ENCODE measurements at places on chromosomes 5 and 9. TPM values are rescaled to one million over a fixed set of nuclear protein-coding genes. Genes with fewer than 3 reads are reported as not detected.
A peak's percentile ranks its signal among the peaks of the same experiment; 100 is the strongest.

DNA sequence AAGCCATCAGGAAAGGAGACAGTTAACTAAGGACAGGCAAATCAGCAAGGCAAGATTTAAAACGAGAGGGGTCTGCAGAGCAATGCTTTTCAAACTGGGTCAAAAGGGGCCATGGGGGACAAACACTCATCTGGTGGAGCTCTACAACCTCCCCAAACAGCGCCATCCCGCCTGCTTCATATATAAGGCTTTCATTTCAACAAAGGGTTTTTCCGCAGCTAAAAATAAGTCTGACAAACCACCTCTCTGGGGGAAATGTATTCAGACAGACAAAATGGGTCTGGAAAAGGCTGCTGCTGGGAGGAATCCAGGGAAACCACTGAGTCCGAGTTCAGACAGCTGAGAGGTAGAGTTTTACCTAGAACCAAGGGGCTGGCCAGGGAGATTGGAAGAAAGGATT lies 8.3 kb upstream of the SEPTIN8 start:
- DNase-seq = no peak

DNA sequence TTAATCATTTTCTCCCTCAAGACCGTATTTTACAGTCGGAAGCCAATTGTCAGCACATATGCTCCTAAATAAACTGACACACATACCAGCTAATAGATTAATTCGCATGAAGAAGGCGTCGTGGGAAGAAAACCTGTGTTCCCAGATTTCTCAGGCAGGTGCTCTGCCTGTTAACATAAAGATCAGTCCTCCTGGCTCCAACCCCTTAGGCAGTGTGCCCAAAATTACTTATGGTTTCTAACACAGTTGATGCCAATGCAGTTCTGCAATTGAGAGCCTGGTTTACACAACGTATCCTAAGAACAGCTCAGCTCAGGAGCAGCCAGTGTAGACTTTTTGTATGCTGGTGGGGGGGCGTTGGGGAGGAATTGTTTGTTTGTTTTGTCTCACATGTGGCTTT lies 208.3 kb downstream of the ENC1 start:
- no peak for DNase-seq

Gene TMEM252
- not detected for total RNA-seq

- no peak for DNase-seq
These were observed 20.5 kb upstream of the SHB start for GRCh38 chr9:38089387-38090165.

- no peak for DNase-seq
These were observed 280.8 kb downstream of the AOPEP start for GRCh38 chr9:95007226-95007869.

Gene CCDC192
- total RNA-seq = not detected

GRCh38 chr5:59622848-59623247 lies 270.7 kb downstream of the PDE4D start:
- no peak for DNase-seq

DNA sequence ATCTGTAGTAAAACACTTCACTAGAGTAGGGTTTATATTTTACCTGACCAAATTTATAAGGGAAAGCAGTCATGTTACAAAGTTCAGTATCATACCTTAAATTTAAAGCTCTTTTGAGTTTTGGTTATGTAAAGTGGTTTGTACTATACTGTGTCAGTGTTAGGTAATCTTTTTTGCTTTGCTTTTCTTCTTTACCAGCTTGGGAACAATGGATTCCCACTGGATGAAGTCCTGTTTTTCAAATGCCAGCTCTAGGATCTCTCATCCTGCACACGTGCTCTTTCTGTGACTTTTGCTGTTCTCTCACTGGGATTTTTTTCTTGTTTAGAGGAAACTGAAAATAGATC lies 15.9 kb downstream of the CYSTM1 start:
- no peak for DNase-seq

- no peak for DNase-seq
These were observed 821.8 kb upstream of the DMAC1 start for GRCh38 chr9:8621416-8621815.

Gene PDE8B
- total RNA-seq = 5.7 TPM

Gene TUSC1
- total RNA-seq = 8.9 TPM

Gene SMIM33
- total RNA-seq = not detected

Gene PCDHGA1
- 4.6 TPM for total RNA-seq

GRCh38 chr5:133489632-133490031 lies 122.7 kb downstream of the FSTL4 start:
- no peak for DNase-seq

DNA sequence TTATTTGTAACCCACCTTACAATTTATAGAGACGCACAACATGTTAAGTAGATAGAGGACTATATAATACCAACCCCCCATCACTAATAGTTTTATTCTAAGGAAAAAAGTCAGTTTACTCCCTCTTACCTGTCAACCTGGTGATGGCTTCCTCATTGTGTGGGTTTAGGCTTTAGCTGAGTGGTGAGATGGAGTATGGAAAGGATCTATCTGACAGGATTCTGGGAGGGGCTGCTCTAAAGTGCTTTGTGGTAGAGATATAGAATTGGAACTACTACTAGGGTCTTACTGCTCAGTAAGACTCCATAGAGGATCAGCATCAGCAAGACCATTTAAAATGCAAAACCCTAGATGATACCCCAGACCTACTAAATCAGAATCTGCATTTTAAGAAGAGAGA lies 82.1 kb upstream of the IFNE start:
- no peak for DNase-seq

DNA sequence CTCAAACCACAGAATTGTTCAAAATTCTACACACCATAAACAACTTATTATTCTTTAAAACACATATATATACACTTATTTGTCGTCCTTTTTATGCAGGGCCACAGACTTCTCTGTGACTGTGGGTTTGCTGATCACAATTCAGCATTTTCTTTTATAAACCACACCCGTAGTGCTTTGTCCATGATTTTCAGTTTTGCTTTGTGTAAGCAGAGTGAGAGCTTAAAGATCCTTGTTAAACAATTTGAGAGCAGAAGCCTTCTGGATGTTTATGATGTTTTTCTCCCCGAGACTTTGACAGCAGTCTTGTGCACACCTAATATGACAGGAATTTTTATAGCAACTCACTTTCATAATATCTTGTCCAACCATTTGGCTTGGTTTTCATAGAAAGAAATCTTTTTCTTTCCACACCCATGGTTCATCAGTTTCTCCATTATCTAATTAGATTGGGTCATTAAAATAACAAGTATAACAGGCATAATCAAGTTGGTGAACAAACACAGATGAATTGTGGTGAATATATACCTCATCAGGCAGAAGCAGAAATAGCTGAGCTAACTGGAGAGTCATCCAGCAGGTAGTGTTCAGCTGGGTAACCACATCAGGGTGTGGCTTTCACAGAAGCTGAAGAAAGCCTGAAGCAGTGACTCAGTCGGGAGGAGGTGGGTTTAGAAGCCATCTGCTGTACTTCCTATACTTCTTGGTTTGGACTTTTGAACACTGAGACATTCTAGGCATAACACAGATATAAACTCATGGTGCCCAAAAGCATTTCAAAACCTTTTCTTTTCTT lies 232.8 kb downstream of the DOCK8 start:
- DNase-seq = no peak

Gene F2RL2
- total RNA-seq = 3.4 TPM

- DNase-seq = no peak
These were observed 159.3 kb downstream of the GABBR2 start for GRCh38 chr9:98549401-98549800.

GRCh38 chr5:154505567-154505966 lies 27.5 kb upstream of the HAND1 start:
- DNase-seq = no peak

- peak; percentile 83 for DNase-seq
These were observed 117.6 kb upstream of the ANKRD55 start for GRCh38 chr5:56350597-56351170.

DNA sequence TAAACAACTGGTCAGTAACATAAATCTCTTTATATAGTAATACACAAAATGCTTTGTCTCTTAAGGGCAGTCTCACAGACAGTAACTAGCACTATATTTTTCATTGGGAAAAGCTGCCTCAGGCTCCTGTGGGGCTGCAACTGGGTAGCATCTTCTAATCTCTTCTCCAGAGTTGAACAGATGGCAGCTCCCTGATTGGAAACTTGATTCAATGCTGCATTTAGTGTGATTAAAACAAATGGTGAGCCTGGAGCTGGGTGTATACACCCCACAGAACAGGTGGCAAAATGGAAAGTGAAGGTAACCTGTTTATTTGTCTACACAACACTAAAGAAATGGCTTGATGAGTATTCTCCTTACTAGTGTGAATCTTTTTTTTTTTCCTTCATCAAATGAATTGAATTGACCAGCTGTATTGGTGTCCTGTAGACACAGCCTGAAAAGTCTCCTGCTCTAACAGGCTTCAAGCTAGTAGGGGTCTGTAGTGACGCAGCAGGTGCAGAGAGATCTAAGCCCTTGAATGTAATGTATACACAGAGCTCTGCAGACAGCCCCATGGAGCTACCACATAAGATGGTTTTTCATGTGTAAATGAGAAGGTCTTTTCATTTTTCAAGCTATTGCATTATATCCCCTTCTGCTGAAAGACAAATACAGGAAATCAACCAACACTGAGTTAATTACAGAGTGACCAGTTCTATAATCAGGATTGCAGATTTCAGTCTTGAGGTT lies 43.3 kb downstream of the IZUMO3 start:
- no peak for DNase-seq

DNA sequence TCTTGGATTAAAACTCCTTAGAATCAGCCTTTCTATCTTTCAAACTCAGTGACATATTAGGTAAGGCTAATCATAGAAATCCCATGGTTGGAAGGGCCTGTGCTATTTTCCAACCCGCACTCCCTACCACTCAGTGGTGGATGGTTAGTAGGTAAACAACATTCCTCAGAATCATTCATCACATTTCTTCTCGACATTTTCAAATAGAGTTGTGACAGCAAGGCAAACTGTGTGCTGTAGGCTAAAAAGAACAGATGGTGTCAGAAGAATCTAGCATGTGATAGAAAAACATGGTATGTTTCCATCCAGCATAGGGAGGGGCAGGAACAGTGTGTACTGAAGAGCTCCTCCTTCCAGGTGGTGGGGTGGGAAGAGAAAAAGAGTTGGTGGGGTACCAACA lies 227.3 kb upstream of the NMUR2 start:
- DNase-seq = no peak

DNA sequence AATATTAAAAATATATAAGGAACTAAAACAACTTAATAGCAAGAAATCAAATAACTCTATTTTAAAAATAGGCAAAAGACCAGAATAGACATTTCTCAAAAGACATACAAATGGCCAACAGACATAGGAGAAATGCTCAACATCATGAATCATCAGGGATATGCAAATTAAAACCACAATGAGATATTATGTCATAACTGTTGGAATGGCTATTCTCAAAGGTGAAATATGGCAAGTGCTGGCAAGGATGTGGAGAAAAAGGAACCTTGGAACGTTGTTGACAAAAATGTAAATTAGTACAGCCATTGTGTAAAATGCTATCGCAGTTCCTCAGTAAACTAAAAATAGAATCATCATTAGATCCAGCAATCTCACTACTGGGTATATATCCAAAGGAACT lies 468.5 kb downstream of the NFIB start:
- no peak for DNase-seq

Gene SGCD
- 83.1 TPM for total RNA-seq

GRCh38 chr9:70832492-70832891 lies 288.9 kb downstream of the TRPM3 start:
- DNase-seq = no peak

DNA sequence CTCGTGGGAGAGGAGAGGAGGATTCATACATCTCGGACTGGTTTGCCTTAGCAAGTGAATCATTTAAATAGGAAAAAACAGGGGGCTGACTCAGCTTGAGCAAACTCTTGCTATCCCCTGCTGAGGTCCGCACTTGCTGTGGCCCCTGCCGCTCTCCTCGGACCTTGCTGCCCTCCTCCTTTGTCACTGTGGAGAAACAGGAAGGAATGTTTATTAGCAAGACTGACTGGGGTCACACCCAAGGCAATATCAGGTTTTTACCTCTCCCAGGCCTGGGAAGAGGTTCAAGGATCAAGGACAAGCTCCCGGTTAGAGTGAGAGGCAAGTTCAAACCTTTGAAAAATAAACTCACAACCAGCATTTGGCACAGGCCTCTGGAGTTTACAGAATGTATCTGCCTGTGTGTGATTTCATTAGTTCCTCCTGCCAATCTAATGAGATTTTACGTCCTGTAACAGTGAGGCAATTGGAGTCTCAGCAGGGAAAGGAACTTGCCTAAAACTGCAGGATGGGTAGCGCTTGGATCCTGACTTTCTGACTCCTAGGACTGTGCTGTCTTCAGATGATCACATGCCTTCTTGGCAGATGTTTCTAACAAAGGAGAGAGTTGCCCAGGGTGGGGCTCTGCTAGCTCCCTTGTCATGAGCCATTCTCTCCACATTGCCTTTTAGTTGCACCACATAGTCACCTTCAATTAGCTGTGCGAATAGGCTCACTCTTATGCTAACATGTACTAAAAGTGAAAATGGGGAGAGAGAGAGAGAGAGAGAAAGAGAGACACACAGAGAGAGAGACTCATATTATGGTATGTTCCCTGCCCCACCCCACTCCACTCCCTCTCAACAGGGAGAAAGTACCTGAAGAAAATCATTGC lies 108.6 kb upstream of the CDKN2B start:
- no peak for DNase-seq

GRCh38 chr5:54873691-54874090 lies 111.7 kb downstream of the ESM1 start:
- DNase-seq = no peak

- no peak for DNase-seq
These were observed 27.6 kb downstream of the TPD52L3 start for GRCh38 chr9:6355728-6356127.

Gene SPATA31A1
- total RNA-seq = not detected

DNA sequence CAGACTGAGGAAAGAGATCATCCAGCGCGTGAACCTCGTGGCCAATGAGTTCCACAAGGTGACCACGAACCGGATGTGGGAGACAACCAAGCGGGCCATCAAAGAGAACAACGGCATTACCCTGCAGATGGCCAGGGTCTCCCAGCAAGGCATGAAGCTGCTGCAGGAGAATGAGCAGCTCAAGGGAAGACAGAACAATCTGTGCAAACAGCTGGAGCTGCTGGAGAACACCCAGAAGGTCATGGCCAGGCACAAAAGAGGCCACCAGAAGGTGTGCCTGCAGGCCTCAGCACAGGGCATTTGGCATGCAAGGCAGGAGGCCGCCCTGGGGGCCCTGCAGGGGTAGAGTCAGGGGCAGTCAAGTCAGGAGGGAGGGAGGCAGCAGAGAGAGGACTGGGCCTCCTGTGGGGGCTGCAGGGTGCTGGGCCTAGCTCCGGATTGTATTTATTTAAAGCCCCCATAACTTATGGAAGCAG lies 4.2 kb downstream of the PTRH1 start:
- DNase-seq = no peak
